ENCODE measurements at places on chromosomes 3 and 15. TPM values are rescaled to one million over a fixed set of nuclear protein-coding genes. Genes with fewer than 3 reads are reported as not detected.

Gene TP63
- total RNA-seq = 1.7 TPM

Gene BNC1
- total RNA-seq = not detected

Gene NUP210
- total RNA-seq = 3.1 TPM

Gene MESP2
- total RNA-seq = not detected

Gene FRMD5
- total RNA-seq = 1.1 TPM

Gene GPR160
- 5.6 TPM for total RNA-seq

Gene CIB1
- total RNA-seq = 36.7 TPM

DNA sequence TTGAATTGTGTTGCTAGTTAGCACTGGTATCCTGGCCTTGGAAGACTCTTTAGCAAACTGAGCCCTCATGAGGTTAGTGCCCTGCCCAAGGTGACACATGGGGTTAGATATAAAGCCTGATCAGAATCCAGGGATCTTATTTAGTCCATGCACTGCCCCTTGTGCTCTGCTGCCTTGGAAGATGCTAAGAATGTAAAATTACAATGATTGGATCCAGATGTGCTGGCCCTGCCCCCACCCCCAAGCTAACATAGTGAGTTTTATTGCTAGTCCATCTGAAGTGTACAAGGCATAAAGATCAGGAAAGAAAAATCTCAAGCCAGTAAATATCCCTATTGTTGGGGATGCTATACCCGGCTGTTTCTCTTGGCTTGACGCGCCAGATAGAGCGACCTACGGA is 248.1 kb upstream of the C2CD4B start:
- no peak for DNase-seq

DNA sequence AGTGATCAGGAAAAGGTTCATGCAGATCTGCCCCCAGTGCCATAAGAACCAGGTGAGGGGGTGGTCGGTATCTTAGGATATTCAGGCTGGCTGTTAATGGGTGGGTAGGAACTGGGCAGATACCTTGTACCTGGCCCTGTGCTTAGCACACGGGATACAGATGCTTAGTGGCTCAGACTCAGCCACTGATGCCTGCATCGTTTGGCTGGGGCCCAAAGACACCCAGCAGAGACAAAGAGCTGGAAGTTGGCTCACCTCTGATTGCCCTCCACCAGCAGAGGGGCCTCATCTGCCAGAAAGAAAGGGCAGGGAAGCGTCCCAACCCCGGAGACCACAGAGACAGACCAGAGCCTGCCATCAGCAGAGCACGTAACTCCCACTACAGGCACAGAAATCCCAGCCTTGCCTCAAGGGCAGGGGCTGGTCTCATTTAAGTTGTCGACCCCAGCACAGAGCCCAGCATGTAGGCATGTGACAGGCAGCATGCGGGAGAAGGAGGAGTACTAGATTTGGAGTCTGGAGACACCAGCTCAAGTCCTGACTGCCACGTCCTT is 64.1 kb upstream of the SLC6A1 start:
- no peak for DNase-seq

GRCh38 chr3:8328967-8329366 is 172.7 kb upstream of the LMCD1 start:
- peak; percentile 9 for DNase-seq

DNA sequence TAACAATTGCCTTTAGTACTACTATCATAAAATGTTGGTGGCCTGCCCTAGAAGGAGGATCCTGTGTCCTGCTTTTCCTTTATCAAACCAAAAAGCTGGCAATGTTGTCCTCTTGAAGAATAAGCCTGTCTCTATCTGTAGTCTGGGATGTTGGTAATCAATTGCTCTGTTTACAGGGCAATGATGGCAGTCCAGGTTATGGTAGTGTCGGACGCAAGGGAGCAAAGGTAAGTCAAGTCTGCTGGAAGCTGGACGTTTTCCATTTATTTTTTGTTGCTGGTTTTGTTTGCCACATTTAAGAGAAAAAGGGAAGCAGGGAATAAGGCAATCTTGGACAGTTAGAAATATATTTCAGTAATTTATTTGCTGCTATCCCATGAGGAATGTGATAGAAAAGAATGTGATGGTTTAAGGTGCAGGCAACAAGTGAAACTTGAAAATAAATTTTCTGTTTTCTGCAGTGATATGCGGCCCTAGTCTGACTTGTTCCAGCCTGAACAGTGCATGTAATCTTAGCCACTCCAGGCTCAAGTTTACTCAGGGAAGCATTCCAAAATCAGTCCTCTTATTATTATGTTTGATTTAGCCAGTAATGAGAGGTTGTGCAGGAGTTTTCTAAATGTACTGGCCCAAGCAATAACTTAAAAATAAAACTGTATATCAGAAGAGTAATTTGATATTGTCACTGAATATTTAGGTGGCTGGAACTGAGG is 110.3 kb downstream of the COL6A6 start:
- no peak for DNase-seq

- no peak for DNase-seq
Observed at GRCh38 chr3:131326307-131326706, 55.3 kb upstream of the NUDT16 start.

DNA sequence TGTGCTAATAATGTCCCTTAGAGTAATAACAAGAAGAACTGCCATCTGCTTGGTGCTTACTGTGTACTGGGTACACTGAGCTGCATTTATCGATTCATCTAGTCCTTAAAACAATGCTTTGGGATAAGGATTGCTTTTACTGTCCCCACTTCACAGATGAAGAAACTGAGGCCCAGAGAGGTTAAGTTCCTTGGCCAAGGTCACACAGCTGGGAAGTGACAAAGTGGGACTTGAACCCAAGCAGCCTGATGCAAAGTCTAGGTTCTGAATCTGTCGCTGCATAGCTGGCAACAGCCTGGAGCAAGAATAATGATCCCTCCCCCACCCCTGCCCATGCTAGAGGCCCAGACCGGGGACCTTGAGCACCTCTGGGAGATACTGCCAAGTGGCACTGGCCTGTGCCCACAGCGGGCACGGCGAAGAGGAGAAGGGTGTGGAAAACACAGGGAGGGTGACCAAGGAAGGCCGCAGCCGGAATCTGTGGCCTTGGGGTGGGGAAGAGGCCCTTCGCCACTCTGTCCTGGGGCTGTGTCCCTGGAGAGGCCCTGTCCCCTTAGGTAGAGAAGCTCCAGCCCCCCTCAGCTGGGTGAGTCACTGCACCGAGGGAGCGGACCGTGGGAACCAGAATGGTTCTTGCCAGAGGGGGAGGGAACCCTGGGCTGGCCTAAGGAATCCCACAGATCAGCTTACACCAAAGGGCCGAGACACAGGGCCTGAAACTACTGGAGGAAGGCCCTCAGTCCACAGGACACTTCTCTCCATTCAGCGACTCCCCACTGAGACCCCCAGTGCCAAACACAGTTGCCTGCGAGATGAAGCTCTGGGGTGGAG is 3.5 kb downstream of the PLXND1 start:
- peak; percentile 93 for DNase-seq

DNA sequence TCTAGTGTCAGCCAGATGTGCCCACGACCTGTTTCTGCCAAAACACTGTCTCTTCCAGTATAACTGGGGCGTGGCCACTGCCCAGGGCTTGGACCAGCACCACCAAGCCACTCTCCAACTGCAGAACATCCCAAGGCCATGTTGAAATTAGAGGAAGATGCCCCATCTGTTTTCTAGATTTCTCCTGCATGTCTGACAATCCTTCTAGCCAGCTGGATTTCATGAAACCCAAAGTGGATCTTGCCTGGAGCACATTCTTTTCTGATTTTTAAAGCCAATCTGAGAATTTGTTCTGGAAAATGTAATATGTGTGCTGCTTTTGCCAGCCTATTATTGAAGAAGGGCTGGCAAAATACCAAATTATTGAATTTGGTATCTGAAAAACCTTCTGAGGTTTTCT is 182.5 kb downstream of the SLCO3A1 start:
- no peak for DNase-seq

DNA sequence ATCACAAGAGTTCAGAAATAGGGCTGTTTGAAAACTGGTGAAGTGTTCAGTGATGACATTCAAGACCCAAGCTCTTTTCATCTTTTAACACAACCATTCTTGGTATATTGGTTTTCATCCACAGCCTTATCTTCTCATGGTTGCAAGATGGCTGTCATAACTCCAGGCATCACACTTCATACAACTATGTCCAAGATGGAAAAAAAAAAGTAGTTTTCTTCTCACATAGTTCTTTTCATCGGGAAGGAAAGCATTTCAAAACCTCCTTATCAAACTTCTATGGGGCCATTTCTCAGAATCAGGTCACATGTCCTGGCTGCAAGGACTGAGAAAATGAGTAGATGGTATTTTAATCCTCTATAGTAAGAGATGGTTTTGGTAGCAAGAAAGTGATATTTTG is 21.1 kb upstream of the MFSD1 start:
- peak; percentile 40 for DNase-seq

DNA sequence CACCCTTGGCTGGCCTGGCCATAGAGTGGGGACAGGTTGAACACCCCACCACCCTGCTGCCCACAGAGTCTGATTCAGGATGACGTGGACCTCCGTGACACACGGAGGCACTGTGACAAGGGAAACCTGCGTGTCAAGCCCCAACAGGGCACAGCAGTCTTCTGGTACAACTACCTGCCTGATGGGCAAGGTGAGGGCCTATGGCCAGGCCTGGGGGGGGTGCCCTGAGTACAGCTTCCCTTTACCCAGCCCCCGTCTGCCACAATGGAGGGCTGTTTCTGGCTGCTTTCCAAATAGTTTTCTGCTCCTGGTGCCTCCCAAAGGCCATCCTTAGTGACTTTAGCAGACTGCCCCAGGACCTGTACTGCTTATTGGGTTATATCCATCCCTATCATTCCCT is 1.2 kb upstream of the WDR6 start:
- DNase-seq = no peak

DNA sequence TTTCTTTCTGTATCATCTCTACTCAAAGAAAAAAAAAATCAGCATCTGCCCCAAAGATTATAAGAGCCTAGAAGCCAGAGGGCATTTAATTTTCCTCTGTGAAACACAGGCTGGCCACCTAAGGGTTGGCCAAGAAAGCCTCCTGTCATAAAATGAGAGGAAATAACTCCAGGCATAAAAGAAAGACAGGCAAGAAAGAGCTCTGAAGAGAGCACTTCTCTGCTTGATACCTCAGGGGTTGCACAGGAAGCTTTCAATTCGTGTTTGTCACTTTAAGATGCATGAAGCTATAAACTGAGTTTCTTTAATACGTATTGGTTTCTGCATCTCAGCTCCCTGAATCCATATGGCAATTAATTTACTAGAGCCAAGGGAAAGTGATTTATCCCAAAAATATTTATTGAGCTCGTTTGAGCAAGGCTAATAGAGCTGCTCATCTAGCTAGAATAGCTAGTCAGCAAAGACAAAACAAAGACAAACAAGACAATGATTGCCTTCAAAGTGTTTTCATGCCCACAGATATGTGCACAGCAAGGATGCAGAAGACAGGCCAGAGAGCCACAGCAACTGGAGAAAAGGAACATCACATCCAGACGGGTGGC is 35.5 kb downstream of the ATP8B4 start:
- DNase-seq = no peak

DNA sequence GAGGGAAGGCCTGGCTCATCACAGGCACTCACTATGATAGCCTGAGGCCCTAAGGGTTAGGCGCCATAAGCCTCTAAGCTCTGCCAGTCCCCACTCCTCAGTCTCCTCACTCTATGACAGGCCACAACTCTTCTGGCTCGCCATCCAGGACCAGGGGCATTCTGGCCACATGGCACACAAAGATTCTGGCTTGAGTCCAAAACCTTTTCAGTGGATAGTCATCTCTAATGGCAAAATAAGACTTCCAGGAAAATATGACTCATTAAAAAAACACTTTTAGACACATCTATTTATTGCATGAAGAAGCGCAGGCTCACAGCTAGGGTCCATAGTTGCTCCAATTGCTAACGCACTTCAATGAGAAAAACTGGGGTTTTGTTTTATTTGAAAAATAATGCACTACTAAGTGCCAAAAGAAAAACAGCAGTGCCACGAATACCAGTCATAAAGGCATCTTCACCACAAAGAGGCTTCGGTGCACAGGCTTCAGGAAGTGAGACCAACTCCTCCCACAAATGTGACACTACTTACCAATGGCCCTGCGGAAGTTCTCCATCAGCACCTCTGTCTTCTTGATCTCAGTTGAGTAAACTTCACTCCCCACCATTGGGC is 11.1 kb downstream of the RUVBL1 start:
- peak; percentile 86 for DNase-seq

GRCh38 chr15:90268415-90268814 is 2.9 kb downstream of the NGRN start:
- no peak for DNase-seq

GRCh38 chr3:66827726-66828125 is 170.4 kb upstream of the KBTBD8 start:
- no peak for DNase-seq

- DNase-seq = no peak
Observed at GRCh38 chr3:23239211-23240068, 36.3 kb downstream of the UBE2E2 start.

- no peak for DNase-seq
Observed at GRCh38 chr3:120324190-120324589, 25.0 kb downstream of the LRRC58 start.

DNA sequence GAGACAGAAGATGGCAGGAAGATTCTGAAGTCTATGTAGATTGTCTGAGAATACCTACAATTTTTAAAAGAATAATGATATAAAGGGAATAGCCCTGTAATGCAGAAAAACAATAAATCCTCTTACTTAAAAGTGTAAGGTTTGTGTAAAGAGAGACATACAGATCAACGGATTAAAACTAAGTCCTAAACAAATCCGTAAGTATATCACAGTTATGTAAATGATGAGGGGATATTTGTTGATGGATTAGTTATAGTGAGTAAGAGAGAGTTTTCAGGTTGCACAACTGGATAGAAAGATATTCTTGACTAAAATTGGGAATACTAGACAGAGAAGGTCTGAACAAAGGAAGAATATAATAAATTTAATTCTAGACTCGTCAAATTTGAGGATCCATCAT is 179.6 kb downstream of the TBC1D5 start:
- DNase-seq = no peak

DNA sequence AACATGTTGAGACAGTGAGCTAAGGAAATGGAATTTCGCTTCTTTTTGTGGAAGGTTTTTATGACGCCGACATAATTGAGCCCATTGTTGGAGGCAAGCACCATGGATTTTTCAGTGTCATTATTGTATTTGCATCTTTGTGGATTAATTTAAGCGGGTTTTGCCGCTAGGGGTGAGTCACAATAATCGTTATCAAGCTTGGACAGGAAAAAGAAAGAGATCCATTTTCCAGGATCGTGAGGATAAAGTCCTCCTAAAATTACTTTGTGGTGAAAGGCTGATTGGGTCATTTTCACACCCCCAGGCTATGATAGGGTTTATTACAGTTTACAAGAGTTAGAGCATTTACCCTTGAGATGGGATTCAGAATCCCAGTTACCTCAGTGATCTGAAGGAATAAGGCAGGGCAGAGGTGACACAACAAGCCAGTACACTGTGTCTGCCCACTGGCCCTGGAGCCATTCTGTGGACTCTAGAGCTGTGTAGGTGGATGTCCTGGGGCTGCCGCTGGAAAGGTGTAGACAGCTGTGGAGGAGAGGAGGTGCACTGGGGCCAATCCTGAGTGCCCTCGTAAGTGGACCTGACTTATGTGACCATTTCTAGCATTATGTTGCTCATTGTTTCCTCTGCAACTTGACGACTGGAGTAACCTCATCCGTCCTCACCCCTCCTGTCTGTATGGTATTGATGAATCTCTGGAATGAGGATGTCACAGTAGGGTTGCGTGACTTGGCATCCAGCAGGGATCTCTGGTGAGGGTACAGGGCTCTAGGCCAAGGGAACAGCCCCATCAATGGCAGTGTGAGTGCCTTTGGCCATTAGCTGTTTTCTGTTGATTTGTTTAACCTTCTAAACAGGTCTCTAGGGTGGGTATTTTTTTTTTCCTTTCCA is 370.1 kb downstream of the LRTM1 start:
- peak; percentile 67 for DNase-seq
